ENCODE measurements at places on chromosomes 1 and 21.

DNA sequence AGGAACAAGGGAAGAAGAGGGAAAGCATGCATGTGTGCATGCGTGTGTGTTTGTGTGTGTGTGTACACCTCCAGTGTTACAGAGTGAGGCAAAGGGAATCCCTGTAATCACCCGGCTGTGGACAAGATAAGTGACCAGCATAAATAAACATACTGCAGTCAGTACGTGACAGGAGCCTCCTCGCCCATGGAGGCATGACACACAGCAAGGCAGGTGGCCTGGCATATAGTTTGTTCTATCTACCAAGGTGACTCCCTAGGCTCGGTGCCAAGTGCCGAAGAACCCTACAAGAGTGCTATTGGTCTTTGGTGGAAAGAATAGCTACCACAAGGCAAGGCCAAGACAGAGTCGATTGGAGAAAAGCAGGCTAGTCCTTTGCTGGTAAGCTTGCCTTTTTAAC lies 31.7 kb upstream of the HEATR1 start:
- no peaks in the 10 kb centered on the region for H3K27me3 ChIP-seq
- H3K27ac ChIP-seq, result no peak overlapping the region
- no peak for DNase-seq
- H3K4me1 ChIP-seq, result no peaks in the 10 kb centered on the region

- H3K27ac ChIP-seq, result no peak overlapping the region
- H3K27me3 ChIP-seq, result no peaks in the 10 kb centered on the region
- DNase-seq, result no peak
- peaks cover 4% of the 10 kb centered on the region for H3K4me1 ChIP-seq
- H3K4me3 ChIP-seq, result no peak overlapping the region
- H3K36me3 ChIP-seq, result no peaks in the 10 kb centered on the region
Observed at GRCh38 chr1:180425952-180426351, 76.4 kb downstream of the ACBD6 start.

GRCh38 chr1:47229031-47229885 lies 2.8 kb downstream of the TAL1 start:
- H3K27me3 ChIP-seq, result peaks cover 100% of the 10 kb centered on the region
- H3K4me3 ChIP-seq, result peak overlapping the region; percentile 44
- H3K36me3 ChIP-seq, result no peaks in the 10 kb centered on the region

GRCh38 chr1:221494670-221495069 lies 247.2 kb downstream of the DUSP10 start:
- no peaks in the 10 kb centered on the region for H3K27me3 ChIP-seq
- no peak overlapping the region for H3K27ac ChIP-seq
- no peaks in the 10 kb centered on the region for H3K36me3 ChIP-seq
- no peak overlapping the region for H3K4me3 ChIP-seq
- DNase-seq, result no peak

Data from left lung (tissue), 14 donors.